Stimulated activated CD8-positive, alpha-beta memory T cell treated with anti-CD3 and anti-CD28 coated beads, Interleukin-15, amount 100 ng/mL, for 4 hours (primary cell): ENCODE measurements at places on chromosomes 6 and 20.

DNA sequence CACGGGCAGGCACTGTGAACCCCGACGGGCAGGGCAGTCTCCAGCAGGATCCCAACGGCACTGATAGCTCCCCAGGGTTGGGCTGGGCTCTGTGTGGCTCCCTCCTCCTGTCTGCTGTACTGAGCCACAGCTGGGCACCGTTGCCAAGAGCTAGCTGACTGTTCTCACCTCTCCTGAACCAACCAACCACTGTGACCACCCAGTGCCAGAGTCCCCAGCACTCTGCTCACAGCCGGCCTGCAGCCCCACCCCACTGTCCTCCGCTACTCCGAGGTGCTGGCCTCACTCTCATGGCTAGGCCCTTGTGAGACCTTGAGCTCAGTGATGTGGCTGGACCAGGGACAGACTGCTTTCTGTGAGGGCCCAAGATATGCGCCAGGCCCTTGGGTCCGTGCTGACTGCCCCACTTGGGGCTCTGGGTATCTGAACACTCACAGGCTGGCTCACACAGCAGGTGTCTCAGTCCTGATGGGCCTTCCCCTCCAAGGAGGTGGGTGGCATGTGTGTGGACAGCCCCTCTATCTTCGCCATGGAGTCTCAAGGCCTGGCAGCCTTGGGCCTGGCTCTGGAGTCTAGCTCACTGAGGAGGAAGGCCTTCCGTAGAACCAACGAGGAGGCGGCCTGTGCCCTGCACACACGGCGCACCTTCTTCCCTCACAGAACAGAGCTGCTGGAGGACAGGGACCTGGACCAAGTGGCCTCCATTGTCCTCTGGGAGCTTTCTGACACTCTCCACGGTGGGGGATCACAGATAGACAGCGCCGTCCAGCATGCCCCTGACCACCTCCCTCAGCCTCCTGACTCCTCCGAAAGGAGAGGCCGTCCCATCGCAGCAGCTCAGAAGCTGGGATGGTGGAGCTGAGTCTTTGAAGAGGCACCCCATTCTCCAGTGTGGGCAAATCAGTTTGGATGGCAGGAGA, 53.5 kb downstream of the TCP11 start:
- DNase-seq: no peak

DNA sequence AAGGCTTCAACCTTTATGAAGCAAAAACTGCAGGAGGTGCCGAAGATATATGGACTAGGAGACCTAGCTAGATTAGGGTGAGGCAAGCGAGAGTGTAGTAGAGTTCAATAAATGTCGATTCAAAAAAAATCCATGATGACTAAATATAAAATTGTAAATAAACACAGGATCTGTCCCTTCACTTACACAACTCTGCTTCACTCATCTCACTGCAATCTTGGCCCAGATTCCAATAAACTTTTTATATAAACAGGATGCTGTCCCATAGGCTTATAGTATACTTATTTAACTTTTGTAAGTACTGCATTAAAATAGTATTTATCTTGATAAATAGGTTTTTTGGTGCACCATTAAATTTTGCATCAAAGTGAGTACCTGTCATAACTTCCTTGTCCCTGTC, 648.4 kb upstream of the NRSN1 start:
- DNase-seq: no peak

GRCh38 chr6:3351829-3352524, 93.2 kb downstream of the PSMG4 start:
- DNase-seq: no peak

- DNase-seq: no peak
Measured at GRCh38 chr20:61129311-61129710, 122.8 kb upstream of the CDH4 start.

GRCh38 chr6:134850721-134851305, 99.1 kb downstream of the ALDH8A1 start:
- no peak for DNase-seq

- no peak for DNase-seq
Measured at GRCh38 chr20:62172666-62173065, 10.2 kb upstream of the MTG2 start.

DNA sequence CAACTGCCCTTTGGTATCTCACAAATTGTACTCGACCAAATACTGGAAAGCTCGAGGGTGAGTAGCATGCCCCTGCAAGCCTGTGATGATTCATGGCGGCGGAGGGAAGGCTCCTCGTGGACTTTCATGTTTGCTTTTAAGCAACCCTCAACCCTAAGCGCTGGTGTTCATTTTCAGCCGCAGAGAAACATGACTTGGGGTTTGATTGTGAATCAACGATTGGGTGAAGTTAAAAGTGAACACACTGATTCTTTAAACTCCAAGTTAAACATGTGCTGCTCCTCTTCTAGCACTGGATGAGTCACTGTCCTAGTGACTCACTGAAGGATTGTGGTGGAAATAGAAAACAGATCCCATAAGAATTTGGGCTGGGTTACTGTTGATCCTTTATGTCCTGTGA, 8.3 kb downstream of the CD109 start:
- DNase-seq: no peak

GRCh38 chr6:26105109-26105730, 18.0 kb downstream of the HFE start:
- no peak for DNase-seq

GRCh38 chr6:28643017-28643740, 117.5 kb downstream of the GPX5 start:
- DNase-seq: no peak

GRCh38 chr6:126724821-126725220, 384.9 kb downstream of the CENPW start:
- no peak for DNase-seq

GRCh38 chr20:63043348-63044203, 36.8 kb upstream of the BHLHE23 start:
- no peak for DNase-seq

DNA sequence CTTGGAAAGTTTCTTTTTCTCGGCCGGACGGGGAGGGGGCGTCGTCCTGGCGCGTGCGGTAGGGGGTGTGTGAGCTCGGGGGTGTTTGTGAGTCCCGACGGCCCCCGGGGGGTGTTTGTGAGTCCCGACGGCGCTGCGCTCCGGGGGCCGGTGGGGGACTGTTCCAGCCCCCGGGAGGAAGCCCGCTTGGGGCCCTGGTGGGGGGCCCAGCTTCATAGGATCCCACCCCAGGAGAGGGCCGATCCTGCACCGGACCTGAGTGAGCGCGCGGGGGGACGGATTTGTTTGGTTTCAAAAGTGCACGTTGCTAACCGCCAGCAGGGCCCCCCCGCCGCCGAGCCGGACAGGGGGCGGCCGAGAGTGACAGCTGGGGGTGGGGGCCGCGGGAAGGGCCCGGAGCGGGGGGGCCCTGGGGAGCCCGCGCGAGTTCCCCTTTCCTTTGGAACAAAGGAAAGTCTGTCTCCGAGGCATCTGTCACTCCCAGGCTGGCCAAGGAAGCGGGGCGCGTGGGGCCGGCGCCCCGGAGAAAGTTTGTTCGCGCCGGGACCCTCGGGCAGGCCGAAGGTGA, 485 bp downstream of the TGIF2 start:
- DNase-seq: no peak

- DNase-seq: no peak
Measured at GRCh38 chr20:33696448-33696847, 10.3 kb upstream of the E2F1 start.

DNA sequence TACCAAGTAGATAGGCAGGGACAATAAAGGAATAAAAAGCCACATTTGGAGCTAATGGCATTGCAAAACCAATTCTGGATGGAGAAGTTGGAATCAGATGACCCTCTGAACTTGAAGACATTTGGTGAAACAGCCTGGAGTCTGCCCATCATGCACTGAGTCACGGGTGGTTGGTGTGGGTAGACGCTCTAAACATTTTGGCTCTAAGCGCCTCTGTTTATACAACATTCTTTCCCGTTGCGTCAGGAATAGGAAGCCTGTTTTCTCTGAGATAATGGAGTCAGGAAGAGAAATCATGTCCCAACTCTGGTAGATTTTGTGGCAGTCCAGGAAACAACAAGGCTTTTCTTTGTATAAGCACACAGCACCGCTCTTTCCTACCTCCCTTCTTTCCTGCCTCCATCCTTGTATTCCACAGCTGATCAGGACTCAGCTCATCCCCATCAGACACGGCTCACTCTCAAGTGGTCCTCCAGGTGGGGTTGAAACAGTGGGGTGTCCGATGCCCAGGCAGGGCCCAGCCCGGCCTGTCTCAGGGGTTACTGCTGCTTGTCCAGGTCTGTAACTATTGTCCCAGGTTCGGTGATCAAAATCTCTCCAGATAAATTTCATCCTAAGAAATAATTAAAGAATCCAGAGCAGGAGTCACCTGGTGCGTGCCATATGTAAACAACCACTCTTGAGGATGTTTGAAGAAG, 12.1 kb upstream of the RAMACL start:
- no peak for DNase-seq

- no peak for DNase-seq
Measured at GRCh38 chr6:169212436-169212835, 41.2 kb downstream of the THBS2 start.

GRCh38 chr6:139364302-139364981, 10.0 kb downstream of the CITED2 start:
- DNase-seq: no peak

- no peak for DNase-seq
Measured at GRCh38 chr20:62061851-62062423, 3.7 kb downstream of the TAF4 start.

DNA sequence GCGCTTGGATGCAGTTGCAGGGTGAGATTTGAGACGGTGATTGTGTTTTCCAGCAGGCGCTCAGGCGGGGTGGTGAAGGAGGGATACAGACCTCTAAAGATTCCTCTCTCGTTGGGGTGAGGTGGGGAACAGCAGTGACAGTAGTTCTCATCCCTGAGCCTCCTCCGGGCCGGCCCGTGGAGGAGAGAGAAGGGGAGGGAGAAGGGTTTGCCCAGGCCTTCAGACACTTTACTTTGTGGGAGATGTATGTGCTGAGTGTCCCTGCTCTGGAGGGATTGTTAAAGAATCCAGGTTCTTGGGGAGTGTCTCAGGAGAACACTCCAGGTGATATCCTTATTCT, 41.0 kb downstream of the PSMB9 start:
- no peak for DNase-seq

DNA sequence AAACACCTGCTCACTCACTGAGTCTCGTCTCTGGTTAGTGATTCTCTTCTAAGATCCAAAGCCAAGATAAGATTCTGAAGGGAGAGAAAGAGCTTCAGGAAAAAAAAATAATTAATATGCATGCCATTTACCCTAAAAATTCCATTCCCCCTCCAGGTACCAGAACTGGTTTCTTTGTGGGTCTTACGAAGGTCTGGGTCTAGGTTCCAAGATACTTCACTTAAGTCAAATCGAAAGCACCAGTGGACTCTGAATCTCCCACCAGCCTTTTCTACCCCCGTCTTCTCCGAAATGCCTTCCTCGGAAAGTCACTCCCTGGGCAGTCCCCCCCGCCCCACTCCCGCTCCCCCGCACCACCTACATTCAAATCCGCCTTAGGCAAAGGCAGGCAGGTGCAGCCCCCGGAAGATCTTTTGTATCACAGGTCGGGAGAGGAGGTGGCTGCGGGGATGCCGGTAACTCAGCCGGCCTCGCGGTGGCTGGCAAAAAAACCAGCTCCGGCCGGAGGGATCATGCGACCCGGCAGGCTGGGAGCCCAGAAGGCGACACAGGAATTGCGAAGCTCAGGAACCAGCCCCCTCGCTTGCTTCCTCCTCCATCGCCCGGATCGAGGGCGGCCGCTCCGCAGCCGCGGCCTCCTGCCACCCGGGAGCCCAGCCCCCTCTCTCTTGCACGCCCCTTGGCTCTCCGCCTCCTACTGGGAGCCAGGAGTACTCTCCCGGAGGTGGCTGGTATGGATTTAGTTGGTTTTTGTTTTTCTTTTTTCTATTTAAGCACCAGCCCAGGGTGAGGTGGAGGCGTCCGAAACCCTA, at the start of gene BCL2L1:
TSS of gene BCL2L1 (minus strand) at position 612 of the 812 bp plus-strand sequence. CDS start 650 bp downstream, outside the sequence.
- peak; percentile 72 for DNase-seq

DNA sequence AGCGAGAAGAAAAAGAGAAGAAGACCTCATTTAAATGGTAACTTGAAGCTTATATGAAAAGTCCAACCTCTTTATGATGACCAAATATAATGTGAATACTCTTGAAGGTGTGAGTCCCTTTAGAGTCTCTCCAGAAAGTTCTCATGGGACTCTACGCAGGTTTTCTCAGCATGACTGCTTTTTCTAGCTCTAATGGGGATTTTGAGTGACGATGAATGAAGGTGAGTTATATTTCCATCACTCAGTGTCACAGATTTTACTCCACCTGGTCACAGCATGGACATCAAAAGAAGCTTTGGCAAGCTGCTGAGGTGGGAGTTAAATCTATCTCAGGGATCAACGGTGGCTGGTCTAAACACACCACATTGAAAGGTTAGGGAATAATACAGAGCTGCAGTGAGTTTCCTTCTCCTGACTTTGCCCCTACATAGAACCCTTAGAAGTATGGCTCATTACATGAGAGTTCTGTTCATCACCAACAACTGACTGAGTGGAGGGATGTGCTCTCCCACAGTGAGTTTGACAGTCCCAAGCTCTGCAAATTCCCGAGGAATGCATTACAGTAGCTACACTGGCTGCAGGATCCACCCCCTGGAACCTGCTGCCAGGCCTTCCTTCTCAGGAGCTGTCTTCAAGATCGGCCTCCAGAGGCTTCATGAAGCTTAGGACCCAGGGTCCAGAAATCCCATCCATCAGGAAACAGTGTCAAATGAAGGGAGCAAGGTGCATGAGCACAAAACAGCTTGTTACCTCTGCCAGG, 126.8 kb downstream of the FOXC1 start:
- no peak for DNase-seq

DNA sequence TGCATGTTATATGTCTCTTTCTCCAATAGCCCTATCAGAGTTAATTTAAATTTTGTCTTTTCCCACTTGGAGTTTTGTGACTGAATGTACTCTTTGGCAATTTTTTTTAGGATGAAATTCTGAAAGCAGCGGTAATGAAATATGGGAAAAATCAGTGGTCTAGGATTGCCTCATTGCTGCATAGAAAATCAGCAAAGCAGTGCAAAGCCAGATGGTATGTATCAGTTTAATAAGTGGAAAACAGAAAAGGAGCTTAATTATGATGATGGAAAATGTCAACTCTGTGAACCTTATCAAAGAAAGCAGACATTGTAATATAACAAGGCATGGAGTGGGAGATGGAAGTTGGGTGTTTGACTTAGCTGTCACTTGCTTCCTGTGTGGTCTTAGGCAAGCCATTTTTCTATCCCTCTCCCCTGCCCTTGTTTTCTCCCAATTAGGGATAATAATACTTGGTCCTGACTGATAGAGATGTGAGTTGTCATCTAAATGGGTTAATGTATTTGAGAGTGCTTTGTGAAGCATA, 2.7 kb downstream of the CDC5L start:
- DNase-seq: no peak

DNA sequence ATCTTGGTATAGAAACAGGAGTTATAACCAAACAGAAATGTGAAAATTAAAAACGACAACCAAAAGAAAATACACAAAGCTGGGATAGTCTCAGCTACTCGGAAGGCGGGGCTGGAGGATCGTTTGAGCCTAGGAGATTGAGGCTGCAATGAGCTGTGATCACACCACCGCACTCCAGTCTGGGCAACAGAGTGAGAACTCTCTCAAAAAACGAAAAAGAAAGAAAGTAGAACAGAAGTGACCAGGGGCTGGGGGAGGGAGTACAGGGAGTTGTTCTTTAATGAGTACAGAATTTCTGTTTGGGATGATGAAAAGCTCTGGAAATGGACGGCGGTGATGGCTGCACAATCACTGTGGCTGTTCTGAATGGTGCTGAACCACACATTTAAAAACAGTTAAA, 5.9 kb downstream of the GMEB2 start:
- no peak for DNase-seq
